Type B pancreatic cell (in vitro differentiated cells): ENCODE measurements at places on chromosomes 5 and 9. TPM values are rescaled to one million over a fixed set of nuclear protein-coding genes. Genes with fewer than 3 reads are reported as not detected.
A peak's percentile ranks its signal among the peaks of the same experiment; 100 is the strongest.

GRCh38 chr5:132790201-132790865 is 13.3 kb upstream of the SEPTIN8 start:
- DNase-seq: no peak

DNA sequence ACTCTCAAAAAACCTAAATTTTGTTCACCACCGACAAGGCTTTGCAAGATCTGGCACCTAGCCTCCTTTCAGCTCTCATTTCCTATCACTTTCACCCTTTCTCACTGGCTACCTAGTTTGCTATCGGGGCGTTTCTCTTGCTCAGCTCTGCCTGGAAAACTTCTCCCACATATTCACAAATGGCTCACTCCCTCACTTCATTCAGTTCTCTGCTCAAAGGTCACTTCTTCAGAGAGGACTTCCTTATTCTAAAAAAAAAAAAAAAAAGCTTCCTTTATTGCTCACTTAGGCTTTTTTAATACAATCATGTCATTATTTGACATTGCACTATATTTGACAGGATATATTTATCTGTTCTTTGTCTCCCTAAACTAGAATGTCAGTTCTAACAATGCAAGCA is 2.1 kb upstream of the SLC25A46 start:
- DNase-seq: no peak

GRCh38 chr5:108521841-108522506 is 140.1 kb upstream of the FBXL17 start:
- no peak for DNase-seq

DNA sequence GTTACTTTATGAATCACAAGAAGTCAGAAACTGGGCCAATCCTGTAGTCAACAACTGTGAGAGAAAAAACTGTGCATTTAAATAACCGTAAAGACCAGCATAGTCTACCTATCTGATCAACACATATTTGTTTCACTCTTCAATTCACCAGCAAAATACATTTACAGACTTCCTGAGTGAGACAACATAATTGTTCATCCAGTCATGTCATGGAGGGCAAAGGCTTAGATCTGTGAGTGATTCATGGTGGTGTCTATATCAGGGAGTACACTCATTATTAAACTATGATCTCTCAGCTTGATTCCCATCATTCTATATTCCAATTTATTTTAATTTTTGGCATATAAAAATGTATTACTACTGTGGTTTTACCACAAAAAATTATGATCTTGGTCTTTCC is 694.6 kb downstream of the DNAH5 start:
- DNase-seq: no peak

DNA sequence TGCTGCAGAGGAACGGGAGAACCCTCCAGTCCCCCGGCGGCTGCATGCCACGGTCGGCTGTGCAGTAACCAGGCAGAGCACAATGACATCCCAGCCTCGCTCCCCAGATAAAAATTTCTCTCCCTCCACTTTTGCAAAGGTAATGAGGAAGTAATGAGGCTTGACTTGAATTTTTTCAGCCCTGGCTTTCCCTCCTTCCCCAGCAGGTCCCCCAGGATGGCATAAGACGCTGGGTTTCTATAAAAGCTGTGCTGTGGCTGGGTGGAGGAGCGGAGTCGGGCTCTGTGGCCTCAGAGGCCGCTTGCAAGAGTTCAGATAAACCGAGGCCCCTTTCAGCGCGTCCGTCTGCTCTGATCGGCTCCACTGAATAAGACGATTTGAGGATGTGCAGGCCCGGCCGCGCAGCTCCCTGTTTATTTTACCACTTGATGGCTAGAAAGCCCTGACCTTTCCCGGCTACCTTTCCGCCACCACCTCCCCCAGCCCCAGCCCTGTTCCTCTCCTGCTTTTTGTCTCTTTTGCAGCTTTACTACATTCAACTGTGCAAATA is 351.9 kb upstream of the IRX2 start:
- DNase-seq: no peak

GRCh38 chr5:139574641-139575312 is 13.6 kb downstream of the UBE2D2 start:
- DNase-seq: no peak

DNA sequence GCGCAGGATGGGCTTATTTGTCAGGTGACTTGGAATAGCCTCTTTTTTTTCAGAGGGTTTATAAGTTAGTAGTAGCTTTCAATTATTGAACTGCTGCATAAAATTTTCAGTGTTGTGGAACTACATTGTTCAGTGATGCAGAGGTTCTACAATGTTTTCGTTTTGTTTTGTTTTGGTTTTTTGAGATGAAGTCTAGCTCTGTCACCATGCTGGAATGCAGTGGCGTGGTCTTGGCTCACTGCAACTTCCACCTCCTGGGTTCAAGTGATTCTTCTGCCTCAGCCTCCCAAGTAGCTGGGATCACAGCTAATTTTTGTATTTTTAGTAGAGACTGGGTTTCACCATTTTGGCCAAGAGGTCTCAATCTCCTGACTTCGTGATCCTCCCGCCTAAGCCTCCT is 22.0 kb downstream of the NUP188 start:
- no peak for DNase-seq

GRCh38 chr5:17277907-17278306 is 60.5 kb downstream of the BASP1 start:
- DNase-seq: no peak

DNA sequence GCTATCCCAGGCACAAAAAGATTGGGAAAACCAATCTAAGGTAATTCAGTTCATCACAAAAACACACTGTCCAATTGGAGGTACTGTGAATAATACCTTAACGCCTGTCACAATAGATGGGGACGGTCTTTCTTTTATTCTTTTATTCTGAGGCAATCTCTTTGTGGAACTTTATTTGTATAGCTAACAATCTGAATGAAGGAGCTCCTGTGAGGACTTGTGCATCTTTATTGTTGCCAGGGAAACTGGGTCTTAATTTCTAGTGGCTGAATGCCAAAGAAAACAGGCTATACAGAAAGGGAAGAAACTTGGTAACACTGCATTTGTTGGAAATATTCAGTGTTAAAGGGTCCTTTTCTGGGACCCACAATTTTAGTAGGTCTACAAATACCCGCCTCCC is 546.9 kb upstream of the C9orf72 start:
- DNase-seq: no peak

GRCh38 chr5:83688281-83688680 is 32.4 kb downstream of the HAPLN1 start:
- no peak for DNase-seq

DNA sequence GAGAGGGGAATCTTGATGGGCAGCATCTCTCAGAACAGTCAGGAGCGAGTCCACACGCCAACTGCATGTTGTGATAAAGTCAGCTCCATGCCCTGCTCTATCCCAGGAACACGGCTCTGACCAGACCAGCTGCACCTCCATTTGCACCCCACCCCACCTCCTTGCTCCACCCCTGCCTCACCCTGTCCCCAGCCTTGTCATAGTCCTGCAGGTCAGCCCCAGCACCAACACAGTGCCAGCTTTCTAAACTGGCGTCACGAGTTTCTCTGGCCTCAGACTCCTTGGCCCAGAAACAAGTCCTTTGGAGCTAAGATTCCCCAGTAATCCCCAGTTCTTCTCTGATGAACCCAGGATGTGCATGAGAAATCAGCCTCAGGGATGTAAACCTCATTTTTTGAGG is 23.5 kb downstream of the GGTA1 start:
- DNase-seq: no peak

DNA sequence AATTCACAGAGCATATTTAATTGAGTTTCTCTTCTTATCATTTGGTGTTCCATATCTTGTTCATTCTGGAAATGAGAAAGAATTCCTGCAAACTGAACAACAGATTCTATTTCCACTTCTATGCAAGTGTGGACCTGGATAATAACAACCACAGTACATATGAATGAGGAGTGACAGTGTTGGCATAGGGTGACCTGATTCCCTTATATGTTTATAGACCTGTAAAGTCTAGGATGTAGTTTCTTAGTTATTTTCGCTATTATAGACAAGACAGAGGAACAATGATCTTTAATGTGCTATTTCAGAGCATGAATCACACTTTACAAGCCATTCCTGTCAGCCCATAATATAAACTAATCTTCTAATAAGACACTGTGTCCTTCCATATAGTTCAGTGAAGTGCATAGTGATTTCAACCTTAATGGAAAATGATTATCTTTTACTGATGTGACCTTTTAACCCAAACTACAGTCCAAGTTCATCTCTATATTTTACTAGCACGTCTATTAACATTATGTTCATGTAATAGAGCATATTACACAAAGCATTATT is 88.2 kb upstream of the FAM174A start:
- no peak for DNase-seq

DNA sequence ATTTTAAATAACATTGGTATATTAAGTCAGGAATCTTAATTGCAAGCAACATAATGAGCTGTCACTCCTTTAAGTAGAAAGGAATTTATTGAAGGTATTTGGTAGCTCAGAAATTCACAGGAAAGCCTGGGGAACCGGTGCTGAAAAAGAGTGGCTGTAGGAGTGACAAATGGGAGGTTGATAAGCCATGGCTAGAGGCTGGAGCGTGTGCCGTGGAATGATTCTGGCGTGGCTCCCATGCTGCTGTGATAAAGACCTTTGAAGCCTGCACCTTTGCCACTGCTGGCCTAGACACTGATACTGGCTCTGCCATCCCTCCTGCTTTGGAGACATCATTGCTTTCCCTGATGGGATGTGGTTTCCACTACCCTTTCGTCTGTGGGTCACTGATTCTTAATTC is 65.7 kb upstream of the ATG10 start:
- no peak for DNase-seq

DNA sequence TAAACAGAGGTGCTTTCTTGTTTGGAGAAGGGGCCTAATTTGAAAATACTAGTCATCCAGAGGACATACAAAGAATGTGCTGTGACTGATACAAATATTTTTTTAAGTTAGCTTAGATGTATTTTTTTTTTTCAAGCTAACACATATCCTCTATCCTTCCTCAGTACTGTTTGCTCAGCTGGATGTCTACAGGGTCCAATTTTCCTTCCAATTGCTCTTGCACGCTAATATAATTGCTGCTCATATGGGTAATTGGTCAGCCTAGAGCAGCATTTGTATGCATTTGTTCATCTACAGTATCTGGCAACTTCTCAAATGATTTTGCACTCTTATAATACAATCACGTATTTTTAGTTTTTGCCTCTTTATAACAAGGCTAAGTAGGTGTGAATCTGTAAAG is 84.7 kb downstream of the ZDHHC21 start:
- no peak for DNase-seq

GRCh38 chr5:16936150-16936988 is at the start of gene MYO10:
Gene MYO10, minus strand, starts transcription at chr5:16936288. Its CDS starts 480 bp downstream, at chr5:16935808.
- DNase-seq: peak; percentile 95

DNA sequence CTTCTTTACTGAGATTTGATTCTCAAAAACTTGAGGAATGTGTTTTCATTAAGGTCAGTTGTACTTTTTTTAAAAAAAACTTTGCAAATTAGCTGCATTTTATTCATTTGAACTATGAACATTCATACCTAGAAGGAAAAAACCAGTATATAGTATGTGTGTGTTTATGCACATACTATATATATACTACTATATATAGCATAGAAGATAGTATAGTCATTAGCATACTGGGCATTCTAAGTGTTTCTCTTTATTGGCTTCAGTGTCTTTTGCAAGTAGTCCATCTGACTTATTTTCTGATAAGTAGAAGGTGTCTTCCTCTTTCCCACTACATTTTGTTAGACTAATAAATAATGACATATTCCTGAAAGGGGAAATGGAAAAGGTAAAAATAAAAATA is 33.0 kb downstream of the ELOVL7 start:
- no peak for DNase-seq

- no peak for DNase-seq
Observed at GRCh38 chr5:17436761-17437221, 61.2 kb upstream of the TAF11L2 start.

DNA sequence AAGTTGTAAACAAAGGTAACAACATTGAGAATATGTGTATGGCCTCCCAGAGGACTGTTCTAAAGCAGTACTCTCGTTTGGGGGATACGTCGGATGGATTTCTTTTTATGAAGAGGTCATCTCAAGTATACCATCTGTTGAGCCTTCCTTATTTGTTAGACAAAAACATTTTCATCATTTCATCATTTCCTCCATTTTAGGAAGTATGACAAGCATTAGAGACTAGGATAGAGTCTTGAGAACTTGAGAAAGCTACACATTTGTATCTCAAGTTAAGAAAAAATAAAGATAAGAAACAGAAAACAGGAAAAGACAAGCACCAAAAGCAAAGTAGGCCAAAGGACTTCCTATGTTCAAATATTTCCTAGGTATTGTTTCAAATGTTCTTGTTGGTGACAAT is 307.0 kb downstream of the EFNA5 start:
- DNase-seq: no peak

DNA sequence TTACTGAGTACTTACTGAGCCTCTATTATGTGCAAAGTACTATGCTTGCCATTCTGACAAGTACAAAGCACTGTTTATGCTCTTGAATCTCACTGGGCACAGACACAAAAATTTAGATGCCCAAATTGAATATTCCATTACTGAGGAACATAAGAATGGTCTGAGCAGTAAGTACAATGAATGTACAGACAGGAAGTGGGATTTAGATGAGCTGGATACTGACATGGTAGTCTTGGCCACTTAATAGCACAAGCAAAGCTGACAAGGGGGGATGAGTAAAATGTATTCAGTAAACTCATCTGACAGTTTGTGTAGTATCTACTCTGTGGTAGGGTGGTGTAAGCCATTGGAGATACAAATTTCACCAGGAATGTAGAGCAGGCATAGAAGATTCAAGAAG is 132.4 kb downstream of the EFNA5 start:
- DNase-seq: no peak

DNA sequence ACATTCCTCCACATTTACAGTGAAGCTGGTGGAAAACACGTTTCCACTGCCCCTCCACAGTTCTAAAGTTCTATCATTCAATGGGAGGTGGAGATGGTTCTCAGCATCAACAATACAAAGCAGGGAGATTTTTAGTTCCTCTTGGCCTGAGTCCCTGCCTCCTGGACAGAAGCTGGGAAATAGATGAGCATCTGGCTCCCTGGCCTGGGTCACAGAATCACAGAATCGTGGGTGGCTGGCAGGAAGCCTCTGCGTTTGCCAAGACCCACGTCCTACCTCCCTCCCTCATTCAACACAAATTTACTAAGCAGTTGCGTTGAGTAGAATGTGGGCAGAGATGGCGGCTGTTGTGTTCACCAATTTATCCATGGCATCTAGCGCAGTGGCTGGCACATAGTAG is 5.2 kb upstream of the PPARGC1B start:
- DNase-seq: peak; percentile 22

GRCh38 chr5:68464424-68464823 is 248.9 kb downstream of the PIK3R1 start:
- no peak for DNase-seq

- DNase-seq: no peak
Observed at GRCh38 chr5:55236800-55237199, 3.4 kb upstream of the CCNO start.

DNA sequence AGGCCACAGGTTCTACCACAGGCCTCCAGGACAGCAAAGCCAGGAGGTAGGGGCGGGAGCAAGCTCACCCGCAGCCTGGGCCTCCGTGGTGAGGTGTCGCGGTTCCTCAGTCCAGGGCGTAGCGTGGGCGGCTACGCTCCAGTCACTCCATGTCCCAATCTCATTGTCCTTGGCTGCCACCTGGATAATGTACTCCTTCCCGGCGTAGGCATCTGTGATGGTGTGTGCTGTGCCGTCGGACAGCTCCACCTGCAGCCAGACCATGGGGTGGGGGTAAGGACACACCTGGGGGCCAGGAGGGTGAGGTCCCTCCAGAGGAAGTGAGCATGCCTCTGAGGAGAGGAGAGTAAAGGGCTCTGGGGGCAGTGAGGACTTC is 29.8 kb upstream of the ENHO start:
- DNase-seq: no peak

TCF7 gene
- 6.2 and 11.7 TPM in 2 replicates for total RNA-seq

B4GALT1 gene
- 91.9 and 150 TPM in 2 replicates for total RNA-seq

KLHL3 gene
- total RNA-seq: 7.5 and 9.7 TPM in 2 replicates

RNF183 gene
- total RNA-seq: 0.77 and 1.0 TPM in 2 replicates

RLN2 gene
- 1.5 TPM in 1 of 2 replicates, not detected in the other for total RNA-seq

SAPCD2 gene
- 19.1 and 21.9 TPM in 2 replicates for total RNA-seq

SV2C gene
- total RNA-seq: 0.64 and 6.9 TPM in 2 replicates
